ENCODE measurements at places on chromosomes 12 and 14.

DNA sequence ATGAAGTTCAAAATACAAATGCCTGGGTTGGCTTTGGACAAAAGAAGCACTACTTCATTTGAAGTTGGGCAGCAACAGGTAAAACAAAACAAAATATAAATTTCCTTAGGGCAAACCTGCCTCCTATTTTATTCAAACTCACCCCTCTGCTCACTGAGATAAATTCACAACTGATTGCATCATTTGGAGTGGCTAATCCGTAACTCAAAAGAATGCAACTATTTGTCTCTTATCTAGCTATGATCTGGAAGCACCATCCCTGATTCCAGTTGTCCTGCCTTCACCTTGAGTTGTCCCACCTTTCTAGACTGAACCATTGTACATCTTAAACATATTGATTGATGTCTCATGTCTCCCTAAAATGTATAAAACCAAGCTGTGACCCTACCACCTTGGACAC lies 145.0 kb downstream of the CCER1 start:
- DNase-seq: no peak

DNA sequence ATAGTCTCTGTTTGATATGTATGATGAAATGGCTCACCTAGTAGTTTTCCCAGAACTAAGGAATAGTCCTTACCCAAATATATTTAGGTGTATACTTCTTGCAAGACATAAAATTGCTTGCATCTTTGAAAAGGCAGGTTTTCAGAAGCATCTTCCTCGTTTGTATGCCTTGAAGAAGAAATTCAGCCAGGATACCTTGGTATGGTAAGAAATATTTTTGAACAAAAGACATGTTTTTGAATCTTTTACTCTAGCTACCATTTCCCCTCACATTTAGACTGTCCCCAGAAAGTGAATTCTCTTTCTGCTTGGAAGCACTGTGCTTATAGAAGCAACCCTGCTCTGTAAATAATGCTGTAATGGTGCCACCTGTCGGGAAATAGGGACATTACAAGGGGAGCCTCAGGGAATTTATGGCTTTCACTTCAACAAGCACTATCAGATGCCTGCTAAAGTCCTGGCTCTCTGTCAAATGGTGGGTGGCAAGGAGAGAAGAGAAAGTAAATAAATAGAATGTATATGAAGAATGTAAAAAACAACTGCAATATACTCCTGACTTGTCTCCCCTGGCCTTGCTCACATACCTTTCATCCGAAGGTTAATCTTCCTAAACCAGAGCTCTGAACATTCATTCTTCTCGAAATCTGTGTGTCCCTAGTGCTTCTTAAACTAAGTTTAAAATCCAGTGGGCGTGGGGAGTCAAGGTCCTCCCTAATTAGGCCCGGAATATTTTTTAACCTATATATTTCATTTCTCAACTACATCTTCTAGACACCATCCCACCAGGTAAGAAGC lies 6.1 kb downstream of the CCDC184 start:
- DNase-seq: peak; percentile 70

DNA sequence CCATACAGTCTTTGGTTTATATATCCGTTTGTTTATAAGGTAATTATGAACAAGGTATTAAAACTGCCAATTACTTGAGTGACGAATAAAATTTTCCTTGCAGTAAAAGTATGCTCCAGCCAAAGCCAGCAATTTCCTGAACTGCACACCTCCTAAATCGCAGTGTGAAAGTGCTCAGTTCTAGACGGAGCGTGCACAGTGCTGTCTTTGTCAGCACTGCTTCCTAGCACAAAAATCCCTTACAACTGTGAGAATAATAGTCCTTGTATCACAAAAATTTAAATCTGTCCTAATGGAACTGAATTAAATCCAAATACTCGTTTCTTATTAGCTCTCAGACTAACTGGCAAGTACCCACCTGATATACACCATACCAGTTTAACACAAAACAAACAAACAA lies 26.3 kb downstream of the LRIG3 start:
- no peak for DNase-seq

DNA sequence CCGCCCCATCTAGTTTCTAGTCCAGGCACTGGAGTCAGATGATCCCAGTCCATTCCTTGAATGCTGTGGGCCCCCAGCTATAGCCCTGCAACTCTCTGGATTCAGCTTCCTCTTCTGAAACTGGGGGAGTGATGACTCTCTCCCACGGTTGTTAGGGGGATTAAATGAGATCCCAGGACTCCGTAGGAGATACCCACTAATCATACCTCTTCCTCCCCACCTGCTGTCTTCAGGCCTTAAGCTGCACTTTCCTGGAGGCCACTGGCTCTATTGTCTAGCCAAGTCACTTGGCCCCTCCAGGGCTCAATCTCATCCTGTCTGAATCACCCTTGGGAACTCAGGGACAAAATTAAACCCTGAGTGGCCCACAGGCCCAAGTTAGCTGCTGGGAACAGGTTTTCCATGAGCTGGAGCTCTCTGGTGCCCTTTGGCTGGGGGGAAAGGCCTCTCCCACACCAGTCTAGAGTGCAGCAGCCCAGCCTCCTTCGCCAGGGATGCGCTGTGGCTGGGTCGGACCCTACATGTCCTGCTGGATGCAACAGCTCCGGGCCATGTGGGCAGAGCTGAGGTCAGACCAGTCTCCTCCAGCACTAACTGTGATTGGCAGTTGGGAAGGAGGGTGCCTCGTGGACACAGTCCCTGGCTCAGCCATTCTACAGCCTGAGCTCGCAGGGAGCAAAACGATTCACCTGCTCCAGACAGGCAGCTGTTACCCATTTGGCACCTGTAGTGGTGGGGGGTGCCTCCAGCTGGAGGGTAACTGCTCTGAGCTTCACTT lies 6.0 kb upstream of the ASB2 start:
- DNase-seq: no peak

GRCh38 chr14:69443296-69443805 lies 41.2 kb upstream of the PLEKHD1 start:
- no peak for DNase-seq

GRCh38 chr12:58367041-58367440 lies 425.7 kb downstream of the ATP23 start:
- DNase-seq: no peak

Measured in activated CD8-positive, alpha-beta memory T cell treated with anti-CD3 and anti-CD28 coated beads, Interleukin-2, amount 50 U/mL, for 4 hours (primary cell).